ENCODE measurements at places on chromosomes 7 and 10. TPM values are rescaled to one million over a fixed set of nuclear protein-coding genes. Genes with fewer than 3 reads are reported as not detected.

MBL2 gene
- not detected for total RNA-seq

CAMK2B gene
- 0.86 TPM for total RNA-seq

NAT16 gene
- not detected for total RNA-seq

LRRC61 gene
- 37.3 TPM for total RNA-seq

LIPJ gene
- not detected for total RNA-seq

GAD2 gene
- total RNA-seq, result not detected

PIK3CG gene
- total RNA-seq, result 18.7 TPM

SPDYE8 gene
- not detected for total RNA-seq

COL13A1 gene
- total RNA-seq, result not detected

C7orf57 gene
- 0.56 TPM for total RNA-seq

C10orf95 gene
- total RNA-seq, result not detected
